ENCODE measurements at places on chromosomes 5 and 9. TPM values are rescaled to one million over a fixed set of nuclear protein-coding genes. Genes with fewer than 3 reads are reported as not detected.

ORM2 gene
- total RNA-seq: not detected

GDF9 gene
- total RNA-seq: 0.11 TPM

DBH gene
- total RNA-seq: not detected

C9orf50 gene
- 0.12 TPM for total RNA-seq

PCDHGA2 gene
- 0.89 TPM for total RNA-seq

CSF1R gene
- total RNA-seq: 0.25 TPM

KCNN2 gene
- total RNA-seq: 0.37 TPM

WDR38 gene
- total RNA-seq: not detected

SYNPO gene
- total RNA-seq: 0.50 TPM

WDR5 gene
- total RNA-seq: 20.1 TPM

ARAP3 gene
- total RNA-seq: 4.8 TPM

ARHGEF39 gene
- 0.87 TPM for total RNA-seq

CAMK2A gene
- total RNA-seq: 1.8 TPM

TLX3 gene
- total RNA-seq: not detected

HNRNPH1 gene
- 777 TPM for total RNA-seq

LCN9 gene
- not detected for total RNA-seq

JAKMIP2 gene
- 10.8 TPM for total RNA-seq

NR2F1-AS1 gene
- total RNA-seq: 20.1 TPM

SLC22A4 gene
- total RNA-seq: 1.1 TPM

ENDOG gene
- total RNA-seq: 20.9 TPM

PLEKHG4B gene
- total RNA-seq: under 0.01 TPM

PITX1 gene
- 1.5 TPM for total RNA-seq

C5orf58 gene
- total RNA-seq: not detected

SHISAL2B gene
- not detected for total RNA-seq

PLAC8L1 gene
- not detected for total RNA-seq

UAP1L1 gene
- total RNA-seq: 28.3 TPM

STC2 gene
- 120 TPM for total RNA-seq

HAPLN1 gene
- 0.37 TPM for total RNA-seq

ANKRD18A gene
- total RNA-seq: not detected

ELAVL2 gene
- under 0.01 TPM for total RNA-seq

VAV2 gene
- total RNA-seq: 17.4 TPM

CD72 gene
- total RNA-seq: 0.87 TPM

ZNF483 gene
- total RNA-seq: 1.9 TPM

AIF1L gene
- 0.25 TPM for total RNA-seq

CTXN3 gene
- total RNA-seq: not detected

LHX6 gene
- under 0.01 TPM for total RNA-seq

FGD3 gene
- total RNA-seq: not detected

SH3TC2 gene
- 4.8 TPM for total RNA-seq

RASEF gene
- total RNA-seq: 5.6 TPM

MUSK gene
- total RNA-seq: 0.12 TPM

HAVCR1 gene
- total RNA-seq: not detected

ADRB2 gene
- total RNA-seq: 0.22 TPM

ERBIN gene
- total RNA-seq: 96.6 TPM

SMC5 gene
- 29.5 TPM for total RNA-seq

IL5 gene
- total RNA-seq: not detected

CER1 gene
- total RNA-seq: not detected
